ENCODE measurements at places on chromosomes 2 and 18.

DNA sequence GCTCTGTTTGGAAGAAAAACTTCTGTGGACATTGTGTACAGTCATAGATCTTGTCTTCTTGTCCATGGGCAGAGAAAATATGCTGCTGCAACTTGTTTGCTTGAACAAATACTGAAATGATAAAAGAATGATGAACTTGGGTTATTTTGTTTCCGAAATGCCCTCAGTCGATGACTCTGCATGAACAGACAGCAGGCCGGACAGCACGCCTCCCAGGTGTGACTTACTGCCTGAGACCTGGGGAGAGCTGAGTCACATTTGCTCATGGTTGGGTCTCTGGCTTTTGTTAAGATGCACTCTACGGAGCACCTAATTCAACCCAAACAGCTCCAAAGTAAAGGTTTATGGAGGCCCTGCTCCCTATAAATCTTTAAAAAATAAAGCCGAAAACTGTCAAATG lies 262.5 kb downstream of the ZNF521 start:
- DNase-seq = no peak

- no peak for DNase-seq
These were observed 42.4 kb downstream of the SLC14A2 start for GRCh38 chr18:45657357-45658335.

DNA sequence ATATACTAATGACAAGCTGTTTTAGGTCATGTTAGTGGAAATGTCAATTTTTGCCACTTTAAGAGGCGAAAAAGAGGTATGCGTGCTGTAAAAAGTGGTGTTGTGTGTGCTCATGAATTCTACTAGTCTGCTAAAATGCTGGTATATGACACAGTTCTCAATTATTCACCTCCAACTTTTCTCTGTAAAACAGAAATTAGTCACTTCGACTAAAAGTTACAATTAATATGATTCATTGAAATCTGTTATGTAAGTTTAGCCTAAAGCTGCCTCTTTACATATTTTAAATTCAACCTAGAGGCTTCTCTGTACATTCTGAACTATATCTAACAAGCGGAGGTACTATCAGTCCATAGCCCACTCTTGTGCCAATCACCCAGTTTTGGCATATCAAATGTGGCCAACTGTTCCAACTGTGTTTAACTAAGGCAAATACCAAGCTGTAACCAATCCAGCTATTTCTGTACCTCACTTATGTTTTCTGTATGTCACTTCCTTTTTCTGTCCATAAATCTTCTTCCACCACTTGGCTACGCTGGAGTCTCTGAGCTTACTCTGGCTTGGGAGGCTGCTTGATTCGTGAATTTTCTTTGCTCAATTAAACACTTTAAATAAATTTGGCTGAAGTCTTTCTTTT lies 20.8 kb downstream of the BAZ2B start:
- no peak for DNase-seq

DNA sequence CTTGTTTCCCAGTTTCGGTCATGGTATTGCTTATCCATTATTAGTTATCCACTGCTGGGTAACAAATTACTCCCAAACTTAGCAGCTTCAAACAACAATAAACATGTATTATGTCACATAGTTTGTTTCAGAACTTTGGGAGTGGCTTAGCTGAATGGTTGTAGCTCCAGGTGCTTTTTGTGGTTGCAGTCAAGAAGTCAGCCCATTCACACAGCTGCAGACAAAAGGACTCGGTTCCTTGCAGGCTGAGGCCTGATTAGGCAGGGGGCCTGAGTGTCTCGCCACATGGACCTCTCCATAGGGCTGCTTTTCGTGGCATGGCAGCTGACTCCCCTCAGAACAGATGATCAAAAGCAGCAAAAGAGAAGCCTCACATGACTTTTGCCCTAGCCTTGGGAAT lies 58.2 kb upstream of the ITGA4 start:
- no peak for DNase-seq

DNA sequence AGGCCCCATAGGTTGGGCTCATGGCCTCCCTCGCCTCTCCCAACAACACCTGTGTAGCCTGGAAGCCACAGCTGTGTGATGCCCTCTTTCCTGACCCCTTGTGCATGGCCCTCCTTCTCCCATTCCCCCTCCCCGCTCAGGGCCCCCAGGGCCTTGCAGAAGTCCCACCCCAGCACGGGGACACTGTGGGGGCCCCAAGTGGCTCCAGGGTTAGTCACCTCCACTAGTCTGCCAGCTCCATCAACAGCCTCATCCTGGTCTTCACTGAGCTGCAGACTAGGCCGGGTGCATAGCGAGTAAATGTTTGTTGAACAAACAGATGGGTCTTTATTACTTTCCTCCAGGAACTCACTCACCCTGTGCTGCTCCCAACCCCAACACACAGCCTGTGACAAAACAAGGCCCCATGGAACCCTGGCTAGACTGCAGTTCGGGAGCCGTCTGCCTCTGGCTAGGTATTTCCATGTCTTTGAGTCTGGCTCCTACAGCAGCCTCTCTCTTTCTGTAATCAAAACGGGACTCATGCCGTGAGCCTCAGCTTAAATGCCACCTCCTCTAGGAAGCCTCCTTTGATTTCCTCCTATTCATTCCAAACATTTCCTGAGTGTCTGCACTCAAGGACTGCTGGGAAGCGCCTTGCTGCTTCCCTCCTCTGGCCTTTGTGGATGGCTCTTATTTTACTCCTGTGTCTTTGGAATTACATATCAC lies 109.9 kb upstream of the ID2 start:
- DNase-seq = no peak

DNA sequence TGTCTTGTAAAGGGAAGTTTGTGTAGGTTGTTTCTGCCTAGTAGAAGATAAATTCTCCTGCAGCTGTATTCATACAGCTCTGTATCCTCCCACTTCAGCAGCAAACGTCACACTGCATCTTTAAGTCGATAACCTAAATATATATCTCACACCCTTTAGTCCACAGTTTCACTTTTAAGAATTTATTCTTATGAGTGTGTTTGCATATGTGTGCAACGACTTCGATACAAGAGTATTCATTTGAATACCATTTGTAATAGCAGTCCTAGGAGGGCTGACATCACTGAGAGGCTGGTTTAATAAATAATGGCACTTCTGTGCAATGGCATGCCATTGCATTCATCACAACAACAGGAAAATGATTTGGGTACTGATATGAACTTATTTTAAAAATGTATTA lies 63.8 kb upstream of the MSH6 start:
- no peak for DNase-seq

GRCh38 chr2:169009865-169010579 lies 21.1 kb downstream of the ABCB11 start:
- DNase-seq = no peak

GRCh38 chr2:8469709-8470493 lies 212.0 kb upstream of the ID2 start:
- no peak for DNase-seq

GRCh38 chr2:9256147-9256546 lies 49.5 kb downstream of the ASAP2 start:
- no peak for DNase-seq

DNA sequence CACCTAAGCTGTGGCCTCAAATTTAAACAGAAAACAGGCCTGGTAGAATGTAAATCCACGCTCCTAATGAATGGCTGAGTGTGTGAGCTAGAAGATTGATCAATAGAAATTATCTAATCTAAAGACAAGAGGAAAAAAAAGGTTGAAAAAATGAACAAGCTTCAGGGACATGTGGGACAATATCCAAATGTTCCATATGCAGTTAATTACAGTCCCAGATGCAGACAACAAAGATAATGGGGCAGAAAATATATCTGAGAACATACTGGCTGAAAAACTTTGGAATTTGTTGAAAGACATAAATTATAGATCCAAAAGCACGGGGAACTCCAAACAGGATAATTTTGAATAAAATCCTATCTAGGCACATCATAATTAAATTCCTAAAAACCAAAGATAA lies 186.7 kb upstream of the SIX2 start:
- no peak for DNase-seq

GRCh38 chr2:228527197-228527881 lies 345.9 kb upstream of the SPHKAP start:
- no peak for DNase-seq

GRCh38 chr2:17877811-17878280 lies 621 bp upstream of the KCNS3 start:
- DNase-seq = no peak

GRCh38 chr2:174054926-174055325 lies 89.8 kb upstream of the SP3 start:
- no peak for DNase-seq

DNA sequence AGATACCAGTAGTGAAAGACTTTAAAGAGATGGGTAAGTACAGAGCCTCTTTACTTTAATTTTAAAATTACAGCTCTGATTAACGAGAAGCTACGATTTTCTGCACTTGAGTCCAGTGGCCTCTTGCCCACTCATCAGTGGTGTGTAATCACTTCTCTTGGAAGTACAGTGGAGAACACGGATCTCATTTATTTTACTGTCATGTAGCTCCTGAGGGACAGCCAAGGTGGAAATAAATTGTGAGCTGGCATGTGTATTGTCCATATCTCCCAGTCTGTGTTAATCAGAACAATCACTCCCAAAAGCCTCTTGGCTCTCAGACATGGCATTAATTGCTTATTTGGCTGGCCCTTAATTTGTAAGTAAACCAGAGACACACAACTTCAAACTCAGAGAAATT lies 69.4 kb downstream of the LOXHD1 start:
- no peak for DNase-seq

GRCh38 chr2:55869637-55870325 lies 53.8 kb downstream of the EFEMP1 start:
- DNase-seq = no peak

DNA sequence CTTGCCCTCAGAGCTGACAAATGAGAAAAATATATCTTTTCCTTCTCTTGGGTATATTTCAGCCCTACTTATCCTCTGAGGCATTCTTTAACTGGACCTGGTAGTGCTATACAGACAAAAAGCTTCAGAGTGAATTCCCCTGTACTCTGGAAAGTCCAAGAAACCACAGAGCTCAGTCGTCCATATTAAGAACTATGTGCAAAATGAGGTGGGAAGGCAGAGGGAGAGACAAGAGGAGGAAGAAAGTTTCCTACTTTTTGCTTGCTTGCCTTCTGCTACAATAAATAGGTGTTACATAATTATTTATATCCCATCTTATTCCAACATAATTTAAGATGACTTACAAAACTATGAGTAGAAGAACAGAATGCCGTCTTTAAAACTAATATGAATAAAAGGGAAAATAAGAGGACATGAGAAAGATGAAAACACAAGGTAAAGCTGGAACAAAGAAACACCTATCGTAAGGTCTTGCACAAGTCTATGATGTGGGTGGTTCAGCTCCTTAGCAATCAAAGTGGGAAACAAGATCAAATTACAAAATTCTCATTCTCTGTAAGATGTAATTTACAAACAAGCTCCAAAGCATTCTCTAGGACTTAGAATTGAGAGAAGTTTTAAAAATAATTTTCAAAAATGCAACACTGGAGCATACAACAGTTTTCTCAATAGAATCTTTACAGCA lies 97.9 kb downstream of the BAZ2B start:
- no peak for DNase-seq

DNA sequence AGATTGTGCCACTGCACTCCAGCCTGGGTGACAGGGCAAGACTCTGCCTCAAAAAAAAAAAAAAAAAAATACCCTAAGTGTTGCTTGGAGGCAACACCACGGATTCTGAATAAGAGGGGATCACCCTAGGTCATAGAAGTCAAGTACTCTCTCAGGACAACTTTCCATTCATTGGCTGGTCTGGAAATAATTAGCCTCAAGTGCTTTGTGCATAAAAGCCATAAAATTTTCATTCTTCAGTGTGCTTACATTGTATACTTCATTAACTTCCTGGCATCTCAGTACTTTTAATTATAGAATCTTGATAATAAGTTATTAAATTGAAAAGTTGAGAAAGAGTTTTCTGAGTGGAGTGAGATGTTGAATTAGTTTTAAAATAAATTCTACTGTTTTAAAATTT lies 876.1 kb upstream of the FAM98A start:
- DNase-seq = no peak

DNA sequence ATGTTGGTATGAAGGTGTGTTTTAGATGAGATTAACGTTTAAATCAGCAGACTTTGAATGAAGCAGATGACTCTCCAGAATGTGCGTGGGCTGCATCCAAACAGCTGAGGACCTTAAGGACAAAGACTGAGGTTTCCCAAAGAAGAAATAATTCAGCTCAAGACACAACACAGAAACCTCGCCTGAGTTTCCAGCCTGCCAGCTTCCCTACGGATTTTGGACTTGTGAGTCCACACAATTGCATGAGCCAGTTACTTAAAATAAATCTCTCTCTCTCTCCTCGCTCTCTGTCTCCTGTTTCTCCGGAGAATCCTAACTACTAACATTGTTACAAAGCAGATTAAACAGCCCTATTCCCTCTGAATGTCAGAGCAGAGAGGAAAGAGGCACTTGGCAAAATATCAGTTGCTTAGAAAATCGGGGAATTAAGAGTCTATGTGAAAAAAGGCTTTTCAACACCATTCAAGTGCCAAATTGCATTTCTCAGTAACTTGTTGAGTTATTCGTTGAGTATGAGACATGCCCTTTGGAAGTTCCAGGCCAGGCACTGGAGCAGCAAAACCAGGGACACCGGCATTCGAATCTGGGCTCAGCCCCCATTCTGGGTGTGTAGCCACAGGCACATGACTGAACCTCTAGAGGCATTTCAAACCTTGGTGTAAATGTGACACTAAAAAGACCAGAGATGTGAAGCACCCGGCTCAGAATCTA lies 174.6 kb upstream of the PID1 start:
- no peak for DNase-seq
